Effector memory CD4-positive, alpha-beta T cell (primary cell): ENCODE measurements at places on chromosomes 6 and 20.

- no peak for DNase-seq
Observed at GRCh38 chr6:113564371-113565171, 292.6 kb upstream of the MARCKS start.

- no peak for DNase-seq
Observed at GRCh38 chr6:71168233-71168765, 120.3 kb upstream of the OGFRL1 start.

- no peak for DNase-seq
Observed at GRCh38 chr6:15508441-15508871, 154.4 kb downstream of the DTNBP1 start.

DNA sequence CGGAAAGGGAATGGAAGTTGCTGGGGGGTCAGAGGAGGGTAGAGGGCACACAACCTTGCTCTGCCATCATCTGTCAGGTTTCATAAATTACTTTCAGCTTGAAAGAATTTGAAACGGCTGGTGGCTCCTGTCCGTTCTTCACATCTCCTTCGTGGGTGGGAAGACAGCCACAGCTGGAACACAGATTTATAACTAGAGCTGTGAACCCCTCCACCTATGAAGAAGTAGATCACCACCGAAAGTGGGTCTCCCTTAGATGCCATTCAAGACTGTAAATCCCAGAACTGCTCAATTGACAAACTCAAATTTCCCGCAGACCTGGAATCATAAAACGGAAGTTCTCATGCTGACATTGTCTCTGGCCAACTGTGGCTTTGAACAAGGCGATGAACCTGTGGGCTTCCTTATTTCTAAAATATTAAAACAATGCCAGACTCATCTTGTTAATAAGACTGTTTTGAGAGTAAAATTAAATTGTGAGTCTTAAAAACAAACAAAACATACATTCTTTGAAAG, 65.3 kb downstream of the BTBD3 start:
- no peak for DNase-seq

- no peak for DNase-seq
Observed at GRCh38 chr6:14434916-14435690, 317.5 kb downstream of the CD83 start.

DNA sequence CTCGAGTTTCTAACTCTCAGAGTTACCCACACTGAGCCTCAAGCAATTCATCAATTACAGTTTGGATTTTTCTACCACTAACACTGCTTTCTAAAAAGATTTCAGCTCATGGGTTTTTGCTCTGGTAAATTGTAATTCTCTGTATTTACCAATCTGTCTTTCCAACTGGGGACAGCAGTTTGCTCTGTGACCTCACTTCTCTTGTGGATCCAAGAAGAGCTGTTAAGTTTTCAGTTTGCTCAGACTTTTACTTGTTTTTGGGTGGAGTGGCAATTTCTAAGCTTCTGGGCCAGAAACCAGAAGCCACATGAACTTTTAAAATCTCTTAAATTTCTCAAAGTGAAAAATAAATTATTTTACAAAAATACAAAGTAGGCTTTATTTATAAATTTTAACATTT, 74.2 kb downstream of the ROS1 start:
- DNase-seq = no peak

DNA sequence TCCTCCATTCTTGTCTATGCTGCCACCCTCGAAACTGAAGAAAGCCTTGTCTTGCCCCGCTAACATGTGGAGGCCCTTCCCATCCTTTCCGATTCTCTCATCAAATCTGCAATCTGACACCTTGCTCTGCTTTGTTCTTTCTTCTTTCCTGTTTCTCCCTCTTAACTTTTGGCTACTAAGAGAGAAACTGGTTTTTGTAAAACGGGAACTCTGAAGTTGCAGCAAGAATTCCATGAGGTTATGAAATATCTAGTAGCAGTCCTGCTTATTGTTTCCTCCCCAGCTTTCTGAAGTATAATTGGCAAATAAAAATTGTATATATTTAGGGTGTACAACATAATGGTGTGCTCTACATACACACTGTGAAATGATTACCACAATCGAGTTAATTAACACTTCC, 80.2 kb downstream of the MAP7 start:
- DNase-seq = no peak

DNA sequence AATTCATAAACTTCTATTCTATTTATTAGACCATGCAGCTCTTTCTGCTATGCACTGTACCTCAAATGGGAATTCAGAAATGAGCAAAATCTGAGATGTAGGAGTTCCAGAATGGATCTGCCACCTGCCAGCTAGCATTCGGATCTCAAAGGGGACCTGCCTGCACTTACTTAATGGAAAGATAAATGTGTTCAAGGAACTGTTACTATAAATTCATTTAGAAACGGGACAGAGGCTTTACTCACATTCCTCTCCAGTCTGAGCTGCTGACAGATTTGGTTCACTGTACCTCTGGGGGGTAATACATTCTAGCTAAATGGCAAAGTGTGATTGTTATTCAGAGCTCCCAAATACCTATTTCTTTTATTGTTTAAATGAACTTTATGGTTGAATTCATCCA, 384.1 kb downstream of the GRIK2 start:
- DNase-seq = no peak

DNA sequence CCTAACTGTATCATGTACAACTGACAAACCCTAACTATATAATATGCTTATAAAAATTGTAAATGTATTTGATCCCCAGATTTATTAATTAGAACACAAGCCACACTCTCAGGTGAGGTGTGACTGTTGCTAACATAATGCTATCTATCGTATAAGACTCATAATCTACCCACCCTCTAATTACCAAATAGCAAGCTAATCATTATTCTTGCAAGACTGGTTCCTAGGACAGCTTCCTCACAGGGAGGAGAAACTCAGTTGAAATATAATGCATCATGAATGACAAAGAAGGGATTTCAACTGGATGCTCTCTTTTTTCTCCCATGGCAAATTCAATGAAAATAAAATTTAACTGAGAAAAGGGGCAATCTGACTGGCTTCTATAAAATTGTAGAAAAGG, 35.4 kb downstream of the ELOVL4 start:
- DNase-seq = no peak

DNA sequence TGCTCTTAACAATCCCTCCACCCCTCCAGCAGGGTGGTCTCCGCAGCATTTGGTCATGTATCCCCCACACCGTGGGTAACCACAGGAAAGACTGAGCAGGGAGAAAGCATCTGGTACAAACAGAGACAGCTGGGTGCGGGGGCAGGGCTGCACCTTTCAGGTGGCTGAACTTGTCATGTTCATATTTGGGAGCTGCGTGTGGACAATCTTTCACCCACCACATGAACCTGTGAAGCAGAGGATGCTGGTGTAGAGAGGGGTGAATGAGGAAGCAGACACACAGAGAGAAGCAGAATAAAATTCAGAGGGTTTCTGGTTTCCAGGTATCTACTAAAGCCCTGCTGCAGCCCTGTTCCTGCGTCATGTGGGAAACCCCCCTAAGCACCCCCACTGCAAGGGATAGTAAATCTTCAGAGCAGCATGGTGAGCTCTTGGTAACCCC, 8.9 kb downstream of the GFOD1 start:
- no peak for DNase-seq

DNA sequence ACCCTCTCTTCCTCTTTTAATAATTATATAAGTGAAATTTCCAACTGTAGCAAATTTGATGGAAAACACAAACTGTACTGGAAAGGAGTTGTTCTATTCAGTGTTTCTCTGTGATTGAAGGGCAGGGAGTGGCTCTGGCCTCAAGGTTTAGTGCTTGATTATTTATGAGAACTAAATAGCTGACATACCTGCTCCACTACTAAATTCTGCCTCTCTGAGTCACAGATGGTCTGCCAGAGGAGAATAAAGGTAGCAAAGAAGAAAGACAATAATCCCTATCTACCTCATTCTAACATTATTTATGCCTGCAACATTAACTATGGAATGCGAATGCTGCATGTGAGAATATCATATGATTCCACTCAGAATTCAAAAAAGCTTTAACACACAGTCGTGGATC, 9.3 kb downstream of the BMP5 start:
- DNase-seq = no peak

DNA sequence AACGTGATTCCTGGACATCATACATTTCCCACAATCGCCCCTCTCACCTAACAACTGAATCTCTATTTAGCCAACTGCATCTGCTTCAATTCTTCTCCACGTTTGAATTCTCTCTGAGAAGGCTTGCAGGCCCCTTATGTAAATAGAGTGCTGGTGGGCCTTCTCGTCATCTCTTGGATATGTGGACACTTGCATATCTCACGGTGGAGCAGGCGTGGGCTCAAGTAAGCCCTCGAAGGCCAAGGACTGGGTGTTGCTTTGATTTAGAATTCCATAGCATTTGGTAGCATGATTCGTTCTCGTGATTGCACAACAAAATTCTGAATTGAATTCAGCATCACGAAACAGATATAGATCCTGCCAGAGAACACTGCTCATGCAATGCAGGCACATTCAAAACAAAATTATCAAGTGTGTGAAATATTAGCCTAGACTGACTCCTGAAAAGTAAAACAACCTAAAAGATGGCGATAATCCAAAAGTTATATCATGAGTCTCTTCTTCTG, 613.6 kb downstream of the TFAP2A start:
- no peak for DNase-seq

DNA sequence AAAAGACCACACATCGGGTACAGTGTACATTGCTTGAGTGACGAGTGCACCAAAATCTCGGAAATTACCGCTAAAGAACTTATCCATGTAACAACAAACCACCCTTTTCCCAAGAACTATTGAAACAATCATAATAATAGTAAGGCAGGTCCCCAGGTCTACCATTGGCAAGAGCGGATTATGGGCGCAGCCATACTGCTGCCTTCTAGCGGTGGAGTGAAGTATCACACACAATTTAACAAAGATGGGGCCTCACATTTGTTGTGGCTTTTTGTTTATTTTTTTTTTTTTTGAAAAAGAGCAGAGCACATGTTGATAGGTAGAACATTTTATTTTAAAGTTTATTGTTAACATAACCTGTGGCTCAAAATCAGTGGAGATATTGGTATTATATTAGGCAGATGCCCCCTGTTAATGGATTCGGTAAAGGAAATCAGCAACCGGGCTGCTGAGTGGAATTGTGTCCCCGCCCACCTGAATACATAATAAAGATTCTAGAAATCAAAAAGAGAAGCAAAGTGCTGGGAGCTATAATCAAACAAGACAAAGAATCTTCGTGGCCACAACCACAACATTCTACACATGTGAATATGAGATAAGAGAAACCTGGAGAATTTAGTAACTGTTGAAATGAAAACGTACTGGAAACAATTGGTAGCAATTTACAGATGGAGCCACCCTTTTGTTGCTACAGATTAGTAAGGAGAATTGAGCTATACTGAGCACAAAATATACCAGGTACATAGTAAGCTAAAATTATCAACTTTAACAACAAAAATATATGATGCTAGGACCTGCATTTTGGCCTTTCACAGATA, 94.2 kb upstream of the EXOC2 start:
- DNase-seq = no peak

DNA sequence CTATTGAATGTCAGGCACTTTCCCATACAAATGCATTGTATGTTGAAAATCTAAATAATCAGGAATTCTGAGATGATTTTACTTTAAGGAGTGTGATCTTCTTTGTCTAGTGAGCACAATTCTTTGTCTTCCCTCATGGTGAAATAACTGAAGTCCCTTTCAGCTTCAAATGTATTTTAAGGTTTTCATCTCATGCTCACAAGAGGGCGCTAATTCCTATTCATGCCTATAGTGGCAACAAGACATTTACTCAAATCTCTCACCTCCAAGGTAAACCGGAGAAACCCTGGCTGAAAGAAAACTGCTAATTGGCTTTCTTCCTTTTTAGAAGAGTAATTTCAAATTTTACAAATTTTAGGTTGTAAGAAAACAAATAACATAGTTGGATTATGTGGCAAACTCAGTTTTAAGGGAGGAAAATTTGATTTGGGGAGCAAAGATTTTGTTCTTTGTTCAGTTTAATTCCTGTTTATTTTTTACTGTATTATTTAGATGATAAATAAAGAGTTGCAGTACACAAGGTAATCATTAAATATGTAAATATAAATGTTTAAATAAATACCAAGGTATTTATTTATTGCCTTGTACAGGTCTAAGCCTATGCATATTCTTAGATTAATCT, 69.1 kb downstream of the SLC35F1 start:
- DNase-seq = no peak

- no peak for DNase-seq
Observed at GRCh38 chr20:45502561-45502960, 12.9 kb downstream of the SPINT3 start.

DNA sequence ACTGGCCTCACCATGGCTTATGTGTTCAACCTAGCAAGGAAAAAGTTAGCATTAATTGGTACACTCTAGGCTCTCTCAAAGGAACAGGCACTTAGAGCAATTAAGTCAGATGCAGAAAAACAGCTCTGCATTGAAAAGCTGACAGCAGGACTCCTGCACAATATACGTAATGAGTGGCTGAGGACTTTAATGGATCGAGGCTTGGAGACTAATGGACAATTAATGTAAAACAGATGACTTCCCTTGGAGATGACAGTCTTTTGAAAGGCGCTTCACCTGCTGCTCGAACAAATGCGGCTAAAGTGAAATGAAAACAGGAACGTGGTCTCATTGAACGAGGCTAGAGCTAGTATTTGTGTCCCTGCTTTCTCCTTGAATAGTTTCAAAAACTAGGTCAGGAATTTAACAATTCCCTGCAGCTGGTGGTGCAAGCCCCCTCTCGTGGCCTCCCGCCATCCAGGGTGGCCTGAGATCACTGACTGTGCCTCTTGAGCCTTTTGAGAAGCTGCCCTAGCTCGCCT, 137.1 kb downstream of the ELOVL4 start:
- DNase-seq = no peak

- DNase-seq = no peak
Observed at GRCh38 chr20:271069-271468, 13.5 kb downstream of the DEFB132 start.

DNA sequence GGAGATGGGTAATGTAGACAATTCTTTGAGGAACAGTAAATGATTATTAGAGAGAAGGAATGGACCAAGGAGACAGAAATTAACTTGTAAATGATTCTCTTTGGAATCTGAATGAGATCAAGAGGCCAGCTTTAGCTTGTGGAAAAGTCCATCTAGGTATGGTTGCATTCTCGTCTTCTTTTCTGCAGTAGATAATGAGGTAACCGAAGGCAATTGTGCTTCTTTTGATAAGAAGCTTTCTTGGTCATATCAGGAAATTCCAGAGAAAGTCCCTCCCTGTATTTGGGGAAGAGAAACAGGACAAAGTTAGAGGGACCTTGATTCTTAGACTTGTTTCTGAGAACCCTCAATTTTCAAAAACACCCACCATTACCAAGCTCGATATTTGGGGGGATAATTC, 109.1 kb upstream of the PRSS16 start:
- no peak for DNase-seq

- DNase-seq = no peak
Observed at GRCh38 chr20:45036044-45036755, 64.7 kb downstream of the KCNS1 start.

- DNase-seq = no peak
Observed at GRCh38 chr6:121187200-121187832, 147.0 kb downstream of the TBC1D32 start.
